Effector CD8-positive, alpha-beta T cell (primary cell): ENCODE measurements at places on chromosomes 11 and 22.
A peak's percentile ranks its signal among the peaks of the same experiment; 100 is the strongest.

- DNase-seq = no peak
These were observed 117.1 kb downstream of the KCNQ1 start for GRCh38 chr11:2561696-2562581.

GRCh38 chr11:76803811-76804600 is 20.9 kb downstream of the TSKU start:
- peak; percentile 8 for DNase-seq

DNA sequence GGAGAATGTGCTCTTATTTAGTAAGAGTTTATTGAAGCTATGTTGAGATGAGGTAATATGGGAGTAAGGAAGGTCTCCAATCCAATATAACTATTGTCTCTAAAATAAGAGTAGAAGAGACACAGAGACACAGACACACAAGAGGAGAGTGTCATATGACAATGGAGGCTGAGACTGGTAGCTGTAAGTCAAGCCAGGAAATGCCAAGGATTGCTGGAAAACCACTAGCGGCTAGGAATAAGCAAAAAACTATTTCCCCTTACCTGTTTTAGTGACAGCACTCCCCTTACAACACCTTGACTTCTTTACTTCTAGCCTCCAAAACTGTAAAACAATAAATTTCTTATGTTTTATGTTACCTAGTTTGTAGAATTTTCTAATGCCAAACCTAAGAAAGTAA is 1652.8 kb downstream of the LRRC4C start:
- no peak for DNase-seq

DNA sequence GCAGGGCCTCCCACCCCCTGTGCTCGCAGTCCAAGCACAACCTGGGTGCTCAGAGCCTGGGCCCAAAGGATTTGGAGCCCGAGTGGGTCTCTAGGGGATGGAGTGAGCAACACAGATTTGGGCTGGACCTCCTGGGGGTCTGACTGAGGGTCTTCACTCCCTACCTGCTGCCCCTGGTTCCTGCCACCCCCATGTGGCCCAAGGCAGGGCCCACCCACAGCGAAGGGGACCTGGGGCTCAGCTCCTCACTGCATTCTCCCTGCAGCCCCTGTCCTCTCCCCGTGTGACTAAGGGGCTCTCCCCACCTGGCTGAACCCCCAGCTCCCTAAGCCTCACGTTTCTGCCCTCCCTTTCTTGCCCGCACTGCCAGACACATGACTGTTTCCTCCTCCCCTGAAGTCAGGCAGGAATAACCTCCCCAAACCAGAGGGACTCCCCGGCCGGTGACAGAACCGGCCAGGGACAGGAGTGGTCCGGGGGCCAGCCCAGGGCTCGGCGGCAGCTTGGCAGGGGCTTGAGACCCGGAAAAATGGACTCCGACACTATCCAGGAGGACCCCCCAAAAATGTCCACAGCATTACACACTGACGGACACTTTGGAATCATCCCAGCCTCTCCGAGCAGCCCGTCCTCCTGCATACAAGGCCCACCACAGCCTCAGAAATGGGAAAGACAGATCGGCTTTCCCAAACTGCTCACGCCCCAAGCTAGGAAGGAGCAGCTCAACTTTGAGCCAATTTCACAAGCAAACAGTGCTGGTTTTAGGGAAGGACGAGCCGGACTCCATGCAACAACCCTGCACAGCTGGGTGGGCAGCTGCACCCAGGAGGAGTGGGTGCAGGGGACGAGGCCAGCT is 57.8 kb downstream of the BRD1 start:
- no peak for DNase-seq

DNA sequence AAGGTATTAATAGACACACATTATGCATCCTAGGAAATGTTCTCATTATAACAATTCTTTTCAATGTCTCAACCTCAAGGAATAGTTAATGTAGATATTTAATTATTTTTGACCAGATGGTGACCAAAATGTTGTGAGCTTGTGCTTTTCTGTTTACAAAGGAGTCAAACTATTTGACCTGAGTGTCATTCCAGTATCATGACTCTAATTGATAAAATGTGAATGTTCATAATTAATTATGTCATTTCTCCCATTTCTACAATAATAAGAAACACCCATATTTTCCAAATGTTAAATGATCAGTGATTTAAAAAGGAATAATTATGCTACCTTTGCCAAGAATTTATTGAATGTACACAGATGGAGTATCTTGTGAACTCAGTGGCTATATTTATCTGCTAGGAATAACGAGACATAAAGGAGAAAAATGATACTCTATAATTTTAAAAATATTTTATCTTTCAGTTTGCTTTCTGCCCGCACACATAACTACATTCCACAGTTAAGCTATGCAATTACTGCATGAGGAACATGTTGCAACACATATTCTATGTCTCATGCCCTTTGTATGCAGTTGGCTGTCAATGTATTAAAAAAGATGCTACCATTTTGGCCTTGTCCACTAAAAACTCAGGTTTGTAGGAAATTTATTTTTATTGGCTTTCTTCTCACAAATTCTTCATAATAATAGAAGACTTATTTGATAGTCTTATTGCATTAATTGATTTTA is 376.7 kb upstream of the CCDC179 start:
- DNase-seq = no peak

GRCh38 chr22:23156286-23156685 is 11.0 kb downstream of the RAB36 start:
- no peak for DNase-seq

- DNase-seq = no peak
These were observed 9.1 kb upstream of the CCDC88B start for GRCh38 chr11:64330888-64331287.
